ENCODE measurements at places on chromosomes 1 and 21.
A peak's percentile ranks its signal among the peaks of the same experiment; 100 is the strongest.

DNA sequence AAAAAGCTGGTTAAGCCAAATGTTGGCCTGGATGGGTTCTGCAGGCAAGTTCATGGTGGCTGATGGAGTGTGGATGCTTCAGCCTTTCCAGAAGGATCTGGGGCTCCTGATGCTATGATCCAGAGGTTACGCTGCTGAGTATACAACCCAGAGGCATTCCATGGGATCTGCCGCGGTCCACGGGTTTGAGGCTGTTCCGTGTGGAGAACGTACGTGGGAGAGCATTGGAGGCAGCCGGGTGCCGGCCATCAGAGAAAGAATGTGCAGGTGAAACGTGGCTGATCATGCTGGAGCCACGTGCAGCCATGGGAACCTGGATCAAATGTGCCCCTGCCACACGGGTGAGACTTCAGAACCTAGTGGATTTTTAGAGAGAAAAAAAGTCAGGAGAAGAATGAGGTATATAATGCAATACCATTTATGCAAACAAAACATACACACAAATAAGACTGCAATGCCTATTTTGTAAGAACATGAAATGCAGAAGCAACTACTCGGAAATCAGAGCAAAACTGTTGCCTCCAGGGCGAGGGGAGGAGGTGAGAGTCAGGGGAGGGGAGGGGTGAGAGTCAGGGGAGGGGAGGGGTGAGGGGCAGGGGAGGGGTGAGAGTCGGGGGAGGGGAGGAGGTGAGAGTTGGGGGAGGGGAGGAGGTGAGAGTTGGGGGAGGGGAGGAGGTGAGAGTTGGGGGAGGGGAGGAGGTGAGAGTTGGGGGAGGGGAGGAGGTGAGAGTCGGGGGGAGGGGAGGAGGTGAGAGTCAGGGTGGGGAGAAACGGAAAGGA lies 116.5 kb upstream of the C1orf174 start:
- DNase-seq = no peak

DNA sequence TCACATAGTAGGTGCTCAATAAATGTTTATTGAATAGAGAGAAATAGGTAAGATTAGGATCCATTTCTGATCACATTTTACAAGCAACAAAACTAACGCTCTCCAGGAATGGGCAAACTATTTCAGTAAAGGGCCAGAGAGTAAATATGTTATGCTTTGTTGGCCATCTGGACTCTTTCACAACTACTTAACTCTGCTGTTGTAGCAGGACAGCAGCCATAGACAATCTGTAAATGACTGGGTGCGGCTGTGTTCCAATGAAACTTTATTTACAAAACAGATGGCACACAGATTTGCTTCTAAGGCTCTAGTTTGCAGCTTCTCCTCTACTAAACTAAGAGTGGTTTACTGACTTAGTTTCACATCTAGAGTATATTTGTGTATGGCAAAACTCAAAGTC lies 83.0 kb upstream of the BACH1 start:
- no peak for DNase-seq

DNA sequence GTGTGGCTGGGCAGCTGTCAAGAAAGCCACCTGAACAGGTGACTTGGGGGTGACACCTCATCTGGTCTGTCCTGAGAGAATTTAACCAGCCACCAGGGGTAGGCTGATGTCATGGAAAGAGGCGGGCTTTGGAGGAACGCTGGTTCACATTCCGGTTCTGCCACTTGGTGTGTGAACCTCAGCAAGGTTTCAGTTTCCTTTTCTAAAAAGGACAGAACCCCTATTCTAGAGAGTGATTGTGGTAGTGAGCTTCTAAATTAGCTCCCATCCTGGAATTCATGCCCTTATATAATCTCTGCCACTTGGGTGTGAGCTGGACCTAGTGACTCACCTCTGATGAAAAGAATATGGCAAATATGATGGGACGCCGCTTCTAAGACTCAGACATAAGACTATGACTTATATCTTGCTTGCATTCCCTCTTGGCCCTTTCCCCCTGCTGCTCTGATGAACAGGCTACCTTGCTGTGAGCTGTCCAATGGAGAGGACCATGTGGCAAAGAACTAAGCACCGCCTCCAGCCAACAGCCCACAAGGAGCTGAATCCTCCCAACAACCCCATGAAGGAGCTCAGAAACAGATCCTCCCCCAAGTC lies 332.1 kb downstream of the RRAGC start:
- DNase-seq = peak; percentile 6

GRCh38 chr1:193629875-193630274 lies 443.5 kb upstream of the B3GALT2 start:
- no peak for DNase-seq

DNA sequence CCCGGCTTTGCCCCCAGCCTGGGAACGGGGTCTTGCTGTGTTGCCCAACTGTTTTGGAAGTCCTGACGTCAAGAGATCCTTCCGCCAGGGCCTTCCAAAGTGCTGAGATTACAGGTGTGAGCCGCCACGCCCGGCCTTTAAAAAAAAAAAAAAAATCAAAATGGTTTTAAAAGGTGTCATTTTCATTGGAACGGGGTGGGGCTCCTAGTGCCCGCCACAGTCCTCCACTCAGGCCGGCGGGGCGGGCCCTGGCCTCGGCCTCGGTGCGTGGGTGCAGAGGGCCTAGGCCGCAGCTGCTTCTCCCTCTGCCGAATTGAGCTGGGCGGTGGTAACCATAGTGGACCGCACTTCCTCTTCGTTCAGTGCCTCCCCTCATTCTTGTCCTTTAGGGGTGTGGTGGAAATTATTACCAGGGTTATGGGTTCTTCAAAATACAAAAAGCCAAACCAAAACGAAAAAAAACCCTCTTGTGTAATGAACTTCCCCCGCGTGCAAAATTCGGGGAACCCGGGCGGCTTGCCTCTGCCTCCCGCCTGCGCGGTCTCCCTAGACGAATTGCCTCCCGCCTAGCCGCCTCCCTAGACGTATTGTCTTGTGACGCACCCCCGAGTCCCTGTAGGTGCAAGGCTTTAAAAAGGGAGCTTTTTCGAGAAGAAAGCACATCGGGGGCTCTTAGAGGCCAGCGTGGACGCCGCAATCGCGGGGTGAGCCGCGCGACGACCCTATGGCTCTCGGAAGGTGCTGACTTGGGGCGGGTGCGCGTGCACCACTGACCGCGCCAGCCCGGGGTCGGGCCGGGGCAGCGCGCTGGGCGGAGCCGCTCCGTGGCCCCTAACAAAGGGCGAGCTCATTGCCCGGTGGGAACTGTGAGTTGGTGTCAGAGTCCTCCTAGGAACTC lies 10.5 kb upstream of the SPEN start:
- DNase-seq = no peak
